ENCODE measurements at places on chromosomes 2 and 18.

DNA sequence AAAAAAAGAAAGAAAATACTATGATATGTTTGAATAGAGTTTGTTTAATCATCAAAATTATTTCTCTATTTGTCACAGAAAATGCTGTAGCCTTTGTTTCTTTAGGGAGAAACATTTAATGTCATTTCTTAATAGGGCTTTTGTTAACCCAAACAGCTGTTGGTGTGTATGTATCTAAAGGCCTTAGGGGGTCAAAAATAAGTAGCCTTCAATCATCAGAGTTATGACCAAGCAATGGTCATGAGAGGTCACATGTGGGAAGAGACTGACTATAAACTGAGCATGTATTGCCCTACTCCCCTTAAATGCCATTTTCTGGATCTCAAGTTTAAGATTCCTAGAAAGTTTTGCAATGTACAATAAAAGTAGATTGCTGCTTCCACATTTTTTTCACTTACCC lies 22.7 kb downstream of the HNMT start:
- no peak for DNase-seq

- DNase-seq: no peak
Observed at GRCh38 chr2:99949963-99950362, 192.4 kb downstream of the AFF3 start.

DNA sequence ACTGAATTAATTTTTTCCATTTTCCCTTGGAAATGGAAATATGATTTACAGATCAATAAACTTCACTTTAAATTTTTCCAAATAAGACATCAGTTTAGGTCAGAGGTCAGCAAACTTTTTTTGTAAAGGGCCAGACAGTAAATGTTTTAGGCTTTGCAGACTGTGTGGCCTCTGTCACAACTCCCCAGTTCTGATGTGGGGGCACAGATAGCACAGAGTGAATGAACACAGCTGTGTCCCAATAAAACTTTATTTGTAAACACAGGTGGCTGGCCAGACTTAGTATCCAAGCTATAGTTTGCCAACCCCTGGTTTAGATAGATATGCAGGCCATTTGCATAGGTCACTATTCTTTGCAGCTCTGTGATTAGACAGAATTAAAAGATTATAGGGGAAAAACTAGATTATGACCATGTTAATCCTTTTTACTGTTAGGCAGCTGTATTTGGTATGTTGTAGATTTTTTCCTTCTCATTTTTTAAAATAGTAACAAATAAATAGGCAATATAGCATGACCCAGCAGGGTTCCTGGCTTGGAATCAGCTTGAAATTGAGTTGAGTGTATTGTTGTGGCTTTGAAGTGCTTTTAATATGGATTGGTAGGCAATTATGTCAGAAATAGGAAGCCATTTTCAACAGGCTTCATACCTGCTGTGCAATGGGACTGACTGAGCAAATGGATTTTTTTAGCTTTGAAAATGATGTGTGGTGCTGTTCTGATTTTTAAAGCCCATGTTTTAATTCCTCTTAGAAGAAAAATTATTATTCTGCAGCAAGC lies 59.7 kb downstream of the WDSUB1 start:
- DNase-seq: peak; percentile 21

DNA sequence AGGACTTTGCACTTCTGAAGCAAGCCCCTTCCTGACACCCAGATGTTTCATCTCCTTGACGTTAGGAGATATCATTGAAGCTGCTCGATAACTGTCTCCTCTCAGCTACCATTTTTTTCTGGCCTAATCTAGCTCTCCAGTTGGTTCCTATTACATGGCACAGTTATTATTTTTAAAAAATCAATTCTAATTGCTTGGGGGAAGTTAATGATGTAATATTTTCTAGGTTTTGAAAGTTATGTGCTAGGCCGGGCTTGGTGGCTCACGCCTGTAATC lies 22.5 kb upstream of the RAB31 start:
- no peak for DNase-seq

DNA sequence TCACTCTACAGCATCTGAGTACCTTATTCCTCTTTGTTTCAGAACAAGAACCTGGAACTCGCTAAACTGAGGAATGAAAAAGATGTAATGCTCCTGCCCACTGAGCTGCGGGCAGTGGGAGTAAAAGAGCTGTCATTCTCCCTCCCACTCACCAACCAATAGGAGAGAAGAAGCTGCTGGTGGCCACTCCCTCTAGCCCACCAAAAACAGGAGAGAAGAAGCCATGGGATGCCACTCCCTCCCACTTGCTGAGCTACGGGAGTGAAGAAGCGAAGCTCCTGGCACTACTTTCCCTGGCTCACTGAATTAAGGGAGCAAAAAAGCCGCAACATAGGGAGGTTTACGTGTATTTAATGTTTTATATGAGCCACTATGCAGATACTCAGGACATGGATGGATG lies 53.7 kb downstream of the RIT2 start:
- DNase-seq: no peak

GRCh38 chr2:138531913-138532312 lies 30.3 kb downstream of the SPOPL start:
- DNase-seq: no peak

DNA sequence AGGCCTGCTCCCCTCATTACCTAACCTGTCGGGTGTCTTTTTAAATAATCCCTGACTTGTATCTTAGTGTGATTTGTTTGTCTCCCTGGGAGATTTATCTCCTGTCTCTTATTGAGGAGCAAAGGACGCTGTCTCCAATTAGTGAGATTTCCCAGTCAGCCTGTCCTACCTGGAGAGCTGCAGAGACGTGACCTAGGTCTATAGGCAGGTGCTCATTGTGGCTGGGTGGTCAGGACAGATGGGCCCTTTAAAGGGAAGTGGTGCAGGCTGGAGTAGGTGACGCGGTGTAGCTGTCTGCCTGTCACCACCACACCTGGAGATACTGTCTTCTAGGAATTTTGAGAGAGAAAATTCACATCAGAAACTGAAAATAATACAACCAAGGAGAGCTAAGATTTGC lies 28.0 kb downstream of the PLB1 start:
- DNase-seq: no peak

DNA sequence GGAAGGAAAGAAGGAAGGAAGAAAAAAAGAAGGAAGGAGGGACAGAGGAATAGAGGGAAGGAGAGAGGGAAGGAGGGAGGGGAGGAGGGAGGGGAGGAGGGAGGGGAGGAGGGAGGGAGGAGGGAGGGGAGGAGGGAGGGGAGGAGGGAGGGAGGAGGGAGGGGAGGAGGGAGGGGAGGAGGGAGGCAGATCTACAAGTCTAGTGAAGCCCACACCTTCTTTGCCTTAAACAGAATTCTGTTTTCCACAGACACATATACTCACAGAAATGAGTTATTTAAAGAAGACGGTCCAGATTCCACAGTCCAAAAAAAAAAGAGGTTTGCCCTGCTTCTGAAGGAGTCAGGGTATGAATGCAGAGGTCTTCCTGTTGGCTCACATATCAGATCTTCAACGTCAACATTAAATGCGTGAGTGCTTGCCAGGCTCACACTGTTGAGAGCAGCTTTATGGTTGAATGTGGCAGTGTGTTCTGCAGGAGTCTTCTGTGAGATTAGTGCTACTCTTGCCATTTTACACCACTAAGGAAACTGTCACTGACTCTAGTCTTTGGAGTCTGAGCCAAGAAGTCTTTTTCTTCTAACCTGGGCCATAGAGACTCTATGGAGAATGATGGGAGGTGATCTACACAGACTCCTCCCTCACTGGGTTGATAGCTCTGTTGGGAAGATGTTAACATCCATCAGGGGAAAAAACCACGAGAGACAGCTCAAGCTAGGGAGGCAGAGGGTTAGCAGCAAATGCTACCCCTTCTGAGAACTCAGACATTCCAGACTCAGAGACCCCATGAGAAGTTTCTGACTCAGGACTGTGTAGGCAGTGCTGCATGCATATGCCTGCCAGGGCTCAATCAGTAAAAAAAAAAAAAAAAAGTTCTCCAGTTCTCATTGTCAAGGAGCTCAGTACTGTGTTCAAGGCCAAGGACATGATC lies 23.3 kb downstream of the PAX8 start:
- DNase-seq: no peak

DNA sequence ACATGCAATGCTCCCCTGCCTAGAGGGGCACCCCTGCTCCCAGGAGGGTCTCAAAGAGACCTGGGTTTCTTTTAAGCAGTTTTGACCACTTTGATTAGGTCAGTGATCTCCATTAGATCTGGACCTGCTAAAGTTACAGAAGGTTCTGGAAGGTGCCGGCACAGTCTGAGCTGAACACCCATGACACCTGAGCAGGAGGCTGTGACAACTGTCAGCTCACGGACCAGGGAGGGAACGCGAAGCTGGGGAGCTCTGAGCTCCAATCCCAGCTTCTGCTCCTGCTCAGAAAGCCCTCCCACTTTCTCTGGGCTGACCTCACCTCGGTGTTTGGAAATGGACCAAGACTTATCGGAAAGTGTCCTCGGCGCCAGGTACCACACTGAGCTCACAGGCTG lies 113.8 kb downstream of the NFATC1 start:
- DNase-seq: no peak

DNA sequence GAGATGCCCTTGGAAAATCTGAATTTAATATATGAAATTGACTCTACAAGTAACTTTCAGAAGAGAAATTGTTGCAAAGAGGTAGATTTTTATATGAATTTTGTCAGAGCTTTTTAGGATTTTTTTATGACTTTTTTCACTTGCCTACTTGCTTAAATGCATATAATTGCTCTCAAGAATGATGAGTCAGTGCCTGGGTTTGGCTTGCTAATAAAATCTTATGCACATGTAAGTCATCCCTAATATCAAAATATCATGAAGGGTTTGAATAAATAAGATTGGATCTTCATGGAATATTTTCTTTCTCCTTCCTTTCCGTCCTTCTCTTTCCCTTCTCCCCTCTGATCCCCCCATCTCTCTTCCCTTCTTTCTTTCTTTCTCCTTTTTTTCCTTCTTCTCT lies 354.1 kb downstream of the TXNL1 start:
- DNase-seq: no peak

DNA sequence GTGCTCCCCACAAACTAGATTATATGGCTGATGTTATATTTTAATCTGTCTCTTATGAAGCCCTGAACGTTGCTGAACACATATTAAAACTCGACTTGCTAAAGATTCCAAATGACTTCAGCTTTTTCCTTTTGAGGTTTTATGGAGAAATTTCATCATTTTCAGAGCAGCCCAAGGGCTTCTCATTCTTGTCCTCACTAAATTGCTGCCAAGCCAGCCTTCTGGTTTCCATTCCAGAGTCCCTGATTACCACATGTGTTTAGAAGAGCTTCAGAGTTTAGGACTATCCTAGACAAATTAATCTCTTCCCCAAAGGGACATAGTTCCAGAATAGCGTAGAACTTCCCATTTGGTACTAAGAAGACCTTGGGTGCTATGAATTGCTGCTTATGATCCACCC lies 77.8 kb upstream of the CCDC195 start:
- no peak for DNase-seq

DNA sequence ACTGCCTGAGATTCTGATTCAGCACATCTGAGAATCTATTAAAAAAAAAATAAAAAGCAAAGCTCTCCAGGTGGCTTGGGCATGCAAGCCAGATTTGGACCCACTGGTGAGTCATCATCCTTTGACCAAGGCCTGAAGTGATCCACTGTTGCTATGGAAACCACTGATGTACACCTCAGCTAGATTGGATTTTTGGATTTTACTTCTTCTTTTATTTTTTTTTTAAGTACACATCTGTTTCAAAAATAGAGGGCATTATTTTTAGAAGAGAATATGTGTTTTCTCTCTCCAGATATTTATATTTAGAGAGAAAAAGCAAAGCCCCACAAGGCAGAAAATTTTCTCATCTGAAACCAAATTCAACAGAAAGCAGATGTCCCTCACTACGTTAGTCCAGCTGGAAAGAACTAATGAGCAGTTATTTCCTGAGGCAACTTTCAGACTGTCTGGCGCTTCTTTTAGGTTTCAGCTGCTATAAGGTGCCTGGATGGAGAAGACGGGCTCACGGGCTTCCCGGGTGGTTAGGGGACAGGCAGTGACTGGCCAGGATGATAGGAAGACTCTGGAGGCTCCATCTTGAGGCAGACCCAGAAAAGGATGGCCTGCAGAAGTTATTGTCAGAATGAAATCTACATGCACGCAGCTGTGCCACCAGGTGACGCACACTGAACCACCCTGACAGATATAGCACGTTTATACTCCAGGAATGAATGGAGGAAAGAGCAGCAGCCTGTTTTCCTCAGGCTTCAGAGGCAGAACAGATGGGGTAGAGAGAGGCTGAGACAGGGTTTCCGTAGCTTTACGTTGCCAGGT lies 50.5 kb downstream of the MRPL35 start:
- DNase-seq: no peak

DNA sequence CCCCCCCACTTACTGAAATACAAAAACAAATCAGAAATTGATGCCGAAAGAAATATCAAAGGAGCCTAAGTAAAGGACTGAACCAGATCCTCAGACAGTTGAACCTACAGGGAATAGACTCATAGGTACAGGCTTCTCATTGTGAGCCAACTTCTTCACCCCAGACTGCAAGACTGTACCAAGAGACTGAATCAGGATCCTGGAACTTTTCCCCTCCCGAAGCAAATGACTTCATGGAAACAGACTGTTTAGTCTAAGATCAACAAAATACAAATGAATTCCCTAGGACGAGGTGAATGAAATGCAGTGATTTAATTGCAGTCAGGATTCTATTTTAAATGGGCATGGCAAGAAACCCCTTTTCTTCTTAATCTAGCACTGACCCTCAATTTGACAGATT lies 53.6 kb upstream of the RNF152 start:
- no peak for DNase-seq

- peak; percentile 92 for DNase-seq
Observed at GRCh38 chr18:63317982-63318888, 1.3 kb downstream of the BCL2 start.

DNA sequence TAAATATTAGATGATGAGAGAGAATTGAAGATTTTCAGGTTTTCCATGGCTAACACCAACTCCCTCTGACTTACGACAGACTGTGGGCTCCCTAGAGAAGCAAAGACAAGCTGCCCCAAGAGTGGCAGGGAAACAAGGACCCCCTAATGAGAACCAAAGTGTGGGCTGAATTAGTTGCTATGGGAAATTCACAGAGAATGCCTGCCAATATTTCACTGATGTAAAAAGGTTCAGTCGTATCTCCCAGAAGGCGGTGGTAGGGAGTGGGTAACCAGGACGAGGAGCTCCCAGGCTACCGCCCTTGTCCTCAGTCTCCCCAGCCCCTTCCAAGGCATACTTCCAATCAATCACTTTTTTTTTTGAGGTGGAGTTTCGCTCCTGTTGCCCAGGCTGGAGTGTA lies 113.6 kb downstream of the LAMA1 start:
- DNase-seq: no peak

DNA sequence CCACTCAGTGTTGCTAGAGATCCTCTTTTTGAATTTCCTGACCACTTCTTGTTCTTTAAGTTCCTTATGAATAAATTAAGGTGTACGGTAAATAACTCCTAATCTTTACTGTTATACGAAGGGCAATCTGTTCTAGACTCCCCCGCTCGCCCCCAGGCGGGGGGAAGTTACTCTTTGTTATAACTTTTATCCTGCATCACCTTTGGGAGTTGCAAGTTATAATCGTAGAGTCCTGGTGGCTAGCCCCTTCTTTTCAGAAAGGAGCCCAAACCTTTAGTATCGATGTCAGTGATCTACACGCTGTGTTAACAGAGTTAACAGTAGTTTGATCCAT lies 652 bp downstream of the GCA start:
- DNase-seq: no peak

- no peak for DNase-seq
Observed at GRCh38 chr18:54769526-54770464, 58.5 kb upstream of the RAB27B start.

- DNase-seq: no peak
Observed at GRCh38 chr2:236794176-236794957, 224.7 kb downstream of the ACKR3 start.
